HL-60 (cell line): ENCODE measurements at places on chromosomes 3 and 15.

- DNase-seq = no peak
Observed at GRCh38 chr15:91133511-91133910, 33.5 kb downstream of the SV2B start.

- DNase-seq = no peak
Observed at GRCh38 chr3:171700653-171701052, 109.6 kb downstream of the PLD1 start.

DNA sequence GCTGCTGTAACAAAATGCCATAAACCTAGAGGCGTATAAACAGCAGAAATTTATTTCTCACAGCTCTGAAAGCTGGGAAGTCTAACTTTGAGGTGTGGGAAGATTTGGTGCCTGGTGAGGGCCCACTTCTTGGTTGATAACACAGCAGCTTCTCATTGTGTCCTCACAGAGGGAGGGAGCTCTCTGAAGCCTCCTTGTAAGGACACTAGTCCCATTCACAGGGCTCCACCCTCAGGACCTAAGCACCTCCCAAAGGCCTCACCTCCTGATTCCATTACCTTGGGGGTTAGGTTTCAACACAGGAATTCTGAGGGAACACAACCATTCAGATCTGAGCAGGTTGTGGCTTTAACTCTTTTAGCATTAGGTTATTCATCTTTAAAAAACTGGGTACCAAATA lies 380.3 kb upstream of the ATP10A start:
- DNase-seq = no peak

- no peak for DNase-seq
Observed at GRCh38 chr3:187040516-187041361, 98.6 kb downstream of the RPL39L start.
